ENCODE measurements at places on chromosomes 1 and 21.

DNA sequence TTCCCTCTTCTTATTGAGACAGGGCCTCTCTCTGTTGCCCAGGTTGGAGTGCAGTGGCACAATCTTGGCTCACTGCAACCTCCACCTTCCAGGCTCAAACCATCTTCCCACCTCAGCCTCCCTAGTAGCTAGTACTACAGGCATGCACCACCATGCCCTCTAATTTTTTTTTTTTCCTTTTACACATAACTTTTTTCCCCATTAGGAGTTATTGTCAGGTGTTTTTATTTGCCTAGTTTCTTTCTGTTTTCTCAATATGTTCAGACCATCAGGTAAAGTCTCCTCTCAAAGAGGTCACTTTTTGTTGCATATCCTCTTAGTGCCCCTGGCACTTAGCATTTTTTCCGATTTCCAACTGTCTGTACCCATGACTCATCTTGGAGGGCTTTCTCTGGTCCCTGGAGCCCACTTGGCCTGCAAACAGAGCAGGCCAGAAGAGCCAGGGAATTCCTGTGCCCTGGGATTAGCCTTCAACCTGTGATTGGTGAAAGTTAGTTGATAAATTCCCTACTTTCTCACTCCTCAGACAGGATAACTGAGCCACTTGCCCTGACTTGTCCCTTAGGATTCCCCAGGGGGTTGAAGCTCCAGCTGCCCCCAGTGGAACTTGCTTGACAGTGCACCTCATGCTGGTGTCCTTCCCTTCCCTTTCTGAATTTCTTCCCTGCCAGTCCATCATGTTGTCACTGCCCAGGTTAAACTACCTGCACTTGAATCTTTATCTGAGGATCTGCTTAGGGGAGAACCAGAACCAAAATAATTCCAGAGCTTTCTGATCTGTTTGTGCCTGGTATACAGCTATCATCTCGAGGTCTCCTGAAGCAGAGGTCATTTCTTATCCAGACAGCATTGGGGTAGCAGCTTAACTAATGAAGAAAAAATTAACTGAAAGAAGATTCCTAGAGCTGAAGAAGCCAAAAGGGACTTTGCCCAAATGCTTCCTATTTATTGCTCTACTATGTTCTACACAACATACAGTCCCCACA, 2.4 kb downstream of the NTPCR start:
- DNase-seq: no peak

DNA sequence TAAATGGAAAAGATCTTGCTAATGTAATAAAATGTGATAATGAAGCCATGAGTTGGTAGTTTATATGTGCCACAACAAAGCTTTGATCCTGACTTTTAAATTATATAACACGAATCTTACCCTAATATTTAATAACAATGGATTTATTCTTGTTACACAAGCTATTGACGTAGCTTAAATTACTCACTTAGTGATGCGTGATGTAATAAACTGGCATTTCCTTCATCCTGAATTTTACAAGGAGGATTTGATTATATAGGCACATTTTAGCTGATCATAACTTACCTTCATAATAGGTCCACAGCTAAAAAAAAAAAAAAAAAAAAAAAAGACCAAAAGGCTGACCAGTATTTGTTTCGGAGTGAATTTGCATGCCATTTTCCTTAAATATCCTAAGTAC, 76.2 kb upstream of the IVNS1ABP start:
- no peak for DNase-seq

- DNase-seq: no peak
Observed at GRCh38 chr1:152870831-152871730, 7.0 kb upstream of the SMCP start.

- DNase-seq: no peak
Observed at GRCh38 chr1:2981388-2981787, 39.9 kb upstream of the ACTRT2 start.

DNA sequence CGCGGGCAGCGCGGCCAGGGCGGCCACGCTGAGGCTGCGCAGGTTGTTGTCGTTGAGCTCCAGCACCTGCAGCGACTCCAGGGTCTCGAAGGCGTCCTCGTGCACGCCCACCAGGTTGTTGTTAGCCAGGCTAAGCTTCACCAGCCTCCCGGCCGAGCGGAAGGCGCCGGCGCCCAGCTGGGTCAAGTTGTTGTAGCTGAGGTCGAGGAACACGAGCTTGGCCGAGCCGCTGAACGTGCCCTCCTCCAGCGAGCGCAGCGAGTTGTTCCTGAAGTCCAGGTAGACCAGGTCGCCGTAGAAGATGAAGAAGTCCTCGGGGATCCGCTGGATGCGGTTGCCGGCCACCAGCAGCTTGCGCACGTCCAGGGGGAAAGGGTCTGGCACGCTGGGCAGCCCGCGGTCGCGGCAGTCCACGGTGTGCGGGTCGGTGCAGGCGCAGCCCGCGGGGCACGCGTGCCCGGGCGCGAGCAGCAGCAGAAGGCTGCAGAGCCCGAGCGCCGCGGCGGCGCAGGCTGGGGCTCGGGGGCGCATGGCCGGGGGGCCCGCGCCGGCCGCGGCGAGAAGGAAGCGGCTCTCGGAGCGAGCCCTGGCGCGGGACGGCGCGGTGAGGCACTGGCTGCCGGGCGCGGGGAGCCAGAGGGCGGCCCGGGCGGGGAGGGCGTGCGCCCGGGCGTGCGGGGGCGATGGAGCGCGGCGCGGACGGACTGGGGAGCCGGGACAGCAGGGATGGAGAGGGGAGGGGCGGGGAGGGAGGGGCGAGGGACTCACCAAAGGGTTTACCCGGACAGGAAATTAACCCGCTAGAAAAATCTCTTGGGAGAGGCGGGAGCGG, 524 bp downstream of the LRRC38 start:
- no peak for DNase-seq

- DNase-seq: peak; percentile 29
Observed at GRCh38 chr1:15352128-15352957, 57.3 kb upstream of the EFHD2 start.

- DNase-seq: peak; percentile 59
Observed at GRCh38 chr1:92483610-92484471, 2.9 kb downstream of the GFI1 start.

- DNase-seq: no peak
Observed at GRCh38 chr1:68301471-68302001, 69.2 kb upstream of the WLS start.

DNA sequence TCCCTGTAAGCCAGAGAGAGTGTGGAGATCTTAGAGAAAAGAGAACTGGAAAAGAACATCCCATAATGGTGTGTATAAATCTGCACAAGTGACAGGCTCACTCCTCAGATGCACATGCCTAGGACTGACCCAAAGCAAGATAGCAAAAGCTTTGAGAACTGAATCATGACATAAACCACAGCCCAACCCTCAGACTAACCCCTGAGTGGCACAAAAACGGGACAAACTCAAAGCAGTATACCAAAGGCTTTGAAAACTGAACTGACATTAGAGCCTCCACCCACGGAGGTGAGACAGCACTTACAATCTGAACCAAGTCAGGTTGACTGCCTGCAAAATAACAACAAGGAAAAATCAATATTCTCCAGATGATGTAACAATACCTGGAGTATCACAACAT, 70.8 kb downstream of the TIAM1 start:
- DNase-seq: no peak
